ENCODE measurements at places on chromosomes 3 and 15.

DNA sequence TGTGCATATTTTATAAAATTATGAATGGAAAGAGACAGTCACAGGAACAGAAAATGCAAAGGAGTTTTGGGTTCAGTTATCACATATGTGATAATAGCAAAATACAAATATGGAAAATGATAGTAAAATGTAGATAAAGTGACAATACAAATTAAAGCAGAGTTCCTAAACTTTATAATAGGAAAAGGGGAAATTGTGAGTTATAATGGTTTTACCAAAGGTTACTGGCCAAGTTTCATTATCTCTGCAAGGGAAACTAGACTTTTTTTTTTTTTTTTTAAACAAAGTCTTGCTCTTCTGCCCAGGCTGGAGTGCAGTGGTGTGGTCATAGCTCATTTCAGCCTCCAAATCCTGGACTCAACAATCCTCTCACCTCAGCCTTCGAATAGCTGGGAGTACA is 228.7 kb upstream of the CGNL1 start:
- DNase-seq, result no peak

GRCh38 chr3:152477422-152477821 is 208.7 kb downstream of the MBNL1 start:
- no peak for DNase-seq

- DNase-seq, result no peak
Observed at GRCh38 chr3:187044206-187044605, 95.1 kb downstream of the RPL39L start.

DNA sequence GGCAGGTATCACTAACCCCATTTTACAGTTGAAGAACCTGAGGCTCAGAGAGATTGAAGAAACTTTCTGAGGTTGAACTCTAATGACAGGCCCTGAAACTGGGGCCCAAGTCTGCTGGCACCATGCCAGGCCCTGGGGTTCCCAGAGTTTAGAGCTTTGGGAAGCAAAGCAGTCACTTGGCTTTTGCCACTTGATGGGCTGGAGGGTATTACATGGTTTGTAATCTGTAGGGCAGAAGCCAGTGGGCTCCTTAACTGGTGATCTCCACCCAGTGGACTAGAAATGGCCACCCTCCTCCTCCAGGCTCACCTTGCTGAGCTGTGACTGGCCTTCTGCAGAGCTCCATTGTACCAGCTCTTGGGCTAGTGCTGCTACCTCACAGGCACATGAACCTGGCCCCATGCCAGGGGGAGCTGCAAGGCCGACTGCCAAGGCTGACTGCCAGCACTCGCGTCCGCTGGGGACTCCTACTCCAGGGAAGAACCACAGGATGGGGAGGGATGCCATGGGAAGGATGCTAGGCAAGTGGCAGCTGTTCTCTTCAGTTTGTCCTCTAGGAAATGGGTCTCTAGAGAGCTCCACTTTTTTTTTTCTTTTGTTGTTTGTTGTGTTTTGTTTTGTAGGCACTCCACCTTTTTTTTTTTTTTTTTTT is 104.8 kb downstream of the ETFA start:
- no peak for DNase-seq

DNA sequence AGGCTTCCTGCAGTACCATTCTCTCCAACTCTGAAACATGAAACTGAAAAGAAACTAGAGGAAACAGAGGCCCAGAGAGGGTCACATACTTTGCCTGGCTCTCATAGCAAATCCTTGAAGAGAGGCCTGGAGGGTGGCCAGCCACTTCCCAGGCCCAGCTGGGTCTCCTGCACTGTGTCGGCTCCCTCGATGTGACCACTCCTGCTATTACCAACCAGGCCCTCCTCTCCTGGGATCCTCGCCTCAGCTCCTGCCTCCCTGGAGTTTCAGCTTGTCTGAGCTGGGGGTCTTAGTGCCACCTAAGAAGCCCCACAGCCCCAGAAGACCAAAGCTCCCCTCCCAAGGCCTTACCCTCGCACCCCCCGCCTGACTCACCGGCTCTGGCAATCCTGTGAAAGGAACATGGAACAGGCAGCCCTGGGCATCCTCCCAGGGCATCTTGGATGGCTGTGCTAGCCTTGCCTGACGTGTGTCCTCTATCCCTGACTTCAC is 4.6 kb downstream of the LOXL1 start:
- no peak for DNase-seq

GRCh38 chr15:86377914-86378313 is 298.2 kb downstream of the AGBL1 start:
- DNase-seq, result no peak

GRCh38 chr3:177126015-177126773 is 71.1 kb downstream of the TBL1XR1 start:
- no peak for DNase-seq

DNA sequence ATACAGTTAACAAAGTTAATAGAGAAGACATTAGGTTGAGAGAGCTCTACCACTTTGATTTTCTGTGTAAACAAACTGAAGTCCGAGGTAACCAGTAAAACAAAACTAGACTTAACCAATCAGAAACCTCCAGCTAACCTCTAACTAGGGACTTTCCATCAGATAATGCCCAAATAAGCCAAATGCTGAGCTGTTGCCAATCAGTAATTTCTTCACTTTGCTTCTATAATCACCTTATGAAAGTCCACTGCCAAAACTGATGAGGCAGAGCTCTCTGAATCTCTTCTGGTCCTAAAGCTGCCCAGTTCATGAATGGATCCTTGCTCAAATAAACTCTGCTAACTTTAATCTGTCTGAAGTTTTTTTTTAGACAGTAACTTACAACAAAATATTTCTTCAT is 448.0 kb upstream of the NECTIN3 start:
- no peak for DNase-seq

- DNase-seq, result no peak
Observed at GRCh38 chr15:77607111-77607893, 25.4 kb downstream of the LINGO1 start.

- DNase-seq, result no peak
Observed at GRCh38 chr15:58703610-58704009, 45.9 kb downstream of the ADAM10 start.
